ENCODE measurements at places on chromosomes 5 and 9.

DNA sequence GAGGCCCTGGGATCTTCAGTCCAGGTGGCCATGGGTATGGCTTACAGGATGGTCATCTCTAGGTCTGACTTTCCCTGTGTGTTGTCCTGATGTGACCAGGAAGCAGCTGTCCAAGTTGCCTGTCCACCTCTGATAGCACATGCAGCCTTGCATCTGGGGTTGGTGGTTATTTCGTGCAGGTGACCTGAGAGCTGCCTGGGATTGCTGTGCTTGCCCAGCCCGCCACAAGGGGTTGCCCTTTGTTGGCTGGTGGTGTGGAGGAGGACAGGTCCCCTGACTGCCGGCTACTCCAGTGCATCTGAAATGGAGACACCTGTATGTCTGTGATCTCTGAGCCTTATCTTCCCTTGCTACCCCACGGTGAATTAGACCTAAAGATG is 212.6 kb downstream of the ARHGAP26 start:
- DNase-seq = no peak

GRCh38 chr5:169474226-169474625 is 109.3 kb upstream of the SPDL1 start:
- DNase-seq = no peak

- DNase-seq = no peak
Observed at GRCh38 chr9:130340011-130340410, 74.5 kb downstream of the HMCN2 start.

DNA sequence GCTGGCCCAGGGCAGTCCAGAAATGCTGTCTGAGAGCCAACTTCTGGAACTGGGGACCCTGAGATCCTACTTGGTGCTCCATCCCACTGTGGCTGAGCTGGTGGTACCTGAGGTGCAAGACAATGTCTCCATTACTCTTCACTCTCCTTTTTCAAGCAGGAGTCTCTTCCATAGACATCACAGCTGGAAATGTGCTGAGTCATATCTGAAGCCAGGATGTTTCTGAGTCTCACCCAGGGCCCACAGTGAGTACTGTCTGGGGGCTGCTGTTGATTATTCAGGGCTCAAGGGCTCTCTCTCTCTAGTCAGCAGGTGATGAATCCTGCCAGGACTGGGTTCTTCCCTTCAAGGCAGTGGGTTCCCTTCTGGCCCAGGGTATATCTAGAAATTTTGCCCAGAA is 145.2 kb upstream of the TAS2R1 start:
- DNase-seq = no peak

GRCh38 chr9:389159-389558 is 174.5 kb downstream of the DOCK8 start:
- no peak for DNase-seq

DNA sequence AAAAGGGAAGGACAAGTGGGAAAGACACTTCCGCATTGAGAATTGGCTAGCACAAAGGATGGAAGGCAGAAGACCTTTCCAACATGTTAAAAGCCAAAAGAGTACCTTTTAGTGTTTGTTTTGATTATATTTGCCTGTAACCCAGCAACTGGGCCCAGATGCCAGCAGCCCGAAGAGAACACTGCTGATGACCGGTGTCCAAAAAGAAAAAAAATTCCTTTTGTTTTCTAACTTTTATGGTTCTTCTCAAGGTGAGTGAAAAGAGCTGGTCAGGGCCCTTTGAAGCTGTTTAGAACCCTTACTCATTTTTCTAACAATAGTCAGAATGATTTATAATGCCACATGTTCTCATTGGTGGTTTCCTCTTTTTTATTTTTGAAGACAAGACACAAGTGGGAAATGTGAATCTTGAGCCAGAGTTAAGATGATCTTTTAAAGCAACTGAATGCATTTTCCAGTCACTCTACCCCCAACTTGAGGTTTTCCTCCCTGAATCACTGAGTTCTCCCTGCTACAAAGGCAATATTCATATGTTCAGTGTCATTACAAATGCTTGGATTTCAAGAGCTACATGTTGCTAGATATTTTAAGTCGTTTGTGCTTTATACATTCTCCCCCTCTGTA is 32.3 kb upstream of the ZNF462 start:
- no peak for DNase-seq

DNA sequence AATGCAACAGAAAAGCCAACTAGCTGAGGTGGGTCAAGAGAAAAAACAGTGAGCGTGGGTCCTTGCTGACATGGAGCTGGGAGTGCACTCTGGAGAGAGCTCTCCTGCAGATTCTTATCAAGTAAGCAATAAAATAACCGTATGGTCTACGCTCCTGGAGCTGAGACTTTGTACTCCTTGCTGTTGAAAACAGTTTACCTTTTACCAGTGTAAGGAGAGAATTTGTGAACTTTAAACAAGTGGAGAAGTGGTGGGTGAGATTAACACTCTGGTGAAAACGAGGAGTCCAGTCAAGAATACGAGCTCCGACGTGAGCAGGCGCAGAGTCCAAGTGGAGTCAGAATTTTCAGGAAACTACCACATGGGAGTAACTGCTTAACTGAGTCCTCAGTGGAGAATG is 156.1 kb upstream of the ERCC6L2 start:
- no peak for DNase-seq

DNA sequence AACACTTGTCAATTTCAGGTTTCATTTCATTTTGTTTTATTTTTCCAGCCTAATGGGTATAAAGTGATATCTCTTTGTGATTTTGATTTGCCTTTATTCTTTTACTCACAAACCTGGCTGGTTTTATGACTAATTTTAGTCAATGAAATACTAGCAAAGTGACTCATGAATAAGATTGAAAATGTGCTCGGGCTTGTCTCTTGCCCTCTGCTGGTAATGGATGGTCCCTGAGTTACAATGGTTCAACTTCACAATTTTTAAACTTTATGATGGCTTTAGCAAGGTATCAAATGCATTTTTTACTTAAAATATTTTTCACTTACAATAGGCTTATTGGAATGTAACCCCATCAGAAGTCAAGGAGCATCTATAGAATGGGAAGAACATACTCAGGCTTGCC is 431.4 kb upstream of the CCNG1 start:
- DNase-seq = no peak

GRCh38 chr9:98787766-98788335 is 8.5 kb downstream of the ANKS6 start:
- no peak for DNase-seq

- no peak for DNase-seq
Observed at GRCh38 chr9:86599561-86599960, 245.4 kb upstream of the TUT7 start.

DNA sequence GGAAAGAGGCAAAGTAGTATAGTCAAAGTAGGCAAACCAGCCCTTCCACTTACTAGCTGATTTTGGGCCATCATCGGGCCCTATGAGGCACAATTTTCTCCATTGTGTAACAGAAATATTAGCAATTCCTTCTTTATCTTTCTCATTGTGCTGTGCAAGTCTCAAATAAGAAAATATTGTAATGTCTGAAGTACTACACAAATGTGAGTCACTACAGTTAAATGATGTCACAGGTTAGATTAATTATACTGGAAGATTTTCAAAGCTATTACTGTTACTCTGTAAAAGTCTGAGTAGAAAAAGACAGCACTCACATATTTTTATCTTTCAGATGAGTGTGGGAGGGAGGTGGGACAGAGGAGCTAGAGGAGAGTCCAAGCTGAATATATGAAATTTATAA is 12.4 kb upstream of the TMC1 start:
- no peak for DNase-seq
